ENCODE measurements at places on chromosomes 6 and 20.
A peak's percentile ranks its signal among the peaks of the same experiment; 100 is the strongest.

DNA sequence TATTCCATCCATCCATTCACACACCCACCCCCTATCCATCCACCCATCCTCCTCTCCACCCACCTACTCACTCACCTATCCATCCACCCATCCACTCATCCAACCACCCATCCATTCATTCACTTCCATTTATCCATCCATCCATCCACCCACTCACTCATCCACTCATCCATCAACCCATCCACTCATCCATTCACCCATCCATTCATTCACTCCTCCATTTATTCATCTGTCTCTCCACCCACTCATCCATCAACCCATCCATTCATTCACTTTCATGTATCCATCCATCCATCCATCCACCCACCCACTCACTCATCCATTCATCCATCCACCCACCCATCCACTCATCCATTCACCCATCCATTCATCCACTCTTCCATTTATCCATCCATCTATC lies 84.1 kb downstream of the SRC start:
- DNase-seq: no peak

DNA sequence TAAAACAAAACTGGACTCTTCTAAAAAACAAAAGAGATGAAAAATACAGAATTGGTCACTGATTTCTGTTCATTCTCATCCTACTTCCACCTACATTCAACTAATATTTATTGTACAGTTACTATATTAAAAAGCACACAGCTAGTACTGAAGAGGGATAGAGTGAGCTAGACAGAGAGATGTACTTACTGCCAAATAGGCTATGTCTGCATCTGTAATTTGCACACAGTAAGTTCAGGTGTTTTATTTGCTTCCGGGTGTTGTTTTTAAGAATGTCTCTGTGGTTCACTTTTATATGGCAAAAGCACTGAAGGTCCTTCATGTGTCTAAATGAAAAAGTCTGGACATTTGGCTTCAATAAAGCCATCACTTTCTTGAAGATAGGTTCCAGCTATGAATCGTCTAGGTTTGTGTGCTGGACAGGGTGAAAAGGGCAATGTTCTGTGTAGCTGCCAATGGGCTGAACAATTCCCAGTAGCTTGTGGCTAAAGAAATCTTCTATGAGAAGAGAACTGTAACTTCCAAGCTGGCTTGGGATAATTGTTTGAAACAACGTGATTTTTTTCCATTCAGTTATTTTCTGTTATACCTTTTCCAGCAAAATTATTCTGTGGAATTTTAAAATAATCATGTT lies 47.3 kb downstream of the EPB41L2 start:
- peak; percentile 43 for DNase-seq

GRCh38 chr20:50577175-50578018 lies 67.2 kb downstream of the PTPN1 start:
- no peak for DNase-seq

GRCh38 chr6:117487821-117488220 lies 5.3 kb downstream of the DCBLD1 start:
- no peak for DNase-seq

- no peak for DNase-seq
Measured at GRCh38 chr20:10536531-10536930, 101.4 kb downstream of the SLX4IP start.

DNA sequence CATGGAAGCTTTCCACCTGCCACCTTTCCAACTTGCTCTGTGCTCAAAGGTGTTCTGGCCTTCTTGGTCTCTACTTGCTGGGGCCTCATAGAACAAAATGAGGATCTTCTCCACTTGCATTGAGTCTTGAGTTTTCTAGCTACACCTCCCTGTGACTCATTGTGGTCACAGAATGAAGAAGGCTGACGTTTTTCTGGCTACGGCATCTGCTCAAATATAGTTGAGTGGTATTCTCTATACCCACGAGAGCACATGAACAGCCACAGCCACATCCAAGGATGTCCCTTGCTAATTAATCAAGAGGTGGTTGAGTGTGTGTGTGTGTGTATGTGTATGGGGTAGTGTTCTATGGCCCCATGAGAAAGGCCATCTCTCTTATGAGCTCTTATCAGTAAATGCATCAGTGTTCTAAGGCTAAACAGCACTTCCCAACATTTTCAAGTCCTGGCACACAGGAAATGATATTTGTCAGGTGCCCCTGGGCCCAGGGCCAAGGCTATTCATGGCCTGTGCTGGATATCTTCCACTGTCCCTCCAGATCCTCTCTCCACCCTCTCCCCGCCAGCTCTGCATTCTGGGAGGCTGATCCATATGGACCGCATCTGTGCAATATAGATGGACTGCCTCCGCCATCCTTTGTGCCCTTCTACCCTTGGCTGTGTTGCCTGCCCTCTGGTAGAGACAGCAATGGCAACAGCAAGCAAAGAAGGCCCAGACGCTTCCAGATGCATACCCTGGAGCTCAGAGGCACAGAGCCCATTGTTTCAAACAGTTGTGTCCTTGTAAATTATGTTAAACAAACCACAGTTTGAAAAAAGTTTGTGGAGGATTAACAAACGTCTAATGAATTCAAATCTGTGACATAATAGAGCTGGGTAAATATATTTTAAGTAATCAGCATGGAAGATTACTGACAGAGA lies 150.2 kb downstream of the LRFN2 start:
- peak; percentile 26 for DNase-seq

GRCh38 chr6:148021699-148022098 lies 320.9 kb upstream of the SASH1 start:
- DNase-seq: no peak

DNA sequence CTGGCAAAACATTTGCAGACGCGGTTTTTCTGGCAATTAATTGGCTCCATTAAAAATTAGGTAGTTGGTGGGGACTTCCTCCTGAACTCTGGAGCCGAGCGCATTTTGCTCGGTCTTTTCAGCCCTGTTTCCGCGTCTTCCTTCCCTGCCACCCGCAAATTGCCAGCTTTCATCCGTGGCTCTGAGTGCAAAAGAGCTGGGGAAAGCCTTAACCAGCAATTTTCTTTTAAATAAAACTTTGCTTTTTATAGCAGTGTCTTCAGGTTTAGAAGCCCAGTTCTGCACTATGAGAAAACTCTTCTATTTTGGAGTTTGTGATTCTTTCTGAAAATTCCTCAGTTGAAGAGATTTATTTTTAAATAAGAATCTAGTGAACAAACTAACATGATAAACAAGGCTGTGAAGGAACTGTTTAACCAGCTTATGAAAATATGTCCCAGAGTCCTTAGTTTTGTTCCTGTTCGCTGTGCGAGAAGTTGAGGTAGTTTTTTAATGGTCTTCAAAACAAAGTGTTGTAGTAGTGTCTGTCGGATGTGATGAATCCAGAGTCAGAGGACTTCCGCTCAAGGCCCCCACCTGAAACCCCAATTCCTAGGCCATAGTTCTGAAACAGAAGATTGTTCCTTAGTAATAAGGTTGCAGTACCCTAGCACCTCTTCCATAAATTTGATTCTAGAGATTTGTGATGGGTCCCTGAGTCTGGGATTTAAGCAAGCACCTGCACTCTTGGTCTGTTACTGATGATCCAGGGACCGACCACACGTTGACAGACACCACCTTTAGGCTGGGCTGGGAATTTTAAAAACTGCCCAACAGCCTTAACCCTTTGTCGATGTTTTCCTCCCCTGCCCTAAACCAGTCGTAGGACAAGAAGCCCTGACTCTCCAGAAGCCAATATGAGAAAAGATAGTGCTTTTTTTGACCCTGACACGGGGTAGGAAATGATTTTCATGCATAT lies 950 bp downstream of the KCTD20 start:
- DNase-seq: no peak

DNA sequence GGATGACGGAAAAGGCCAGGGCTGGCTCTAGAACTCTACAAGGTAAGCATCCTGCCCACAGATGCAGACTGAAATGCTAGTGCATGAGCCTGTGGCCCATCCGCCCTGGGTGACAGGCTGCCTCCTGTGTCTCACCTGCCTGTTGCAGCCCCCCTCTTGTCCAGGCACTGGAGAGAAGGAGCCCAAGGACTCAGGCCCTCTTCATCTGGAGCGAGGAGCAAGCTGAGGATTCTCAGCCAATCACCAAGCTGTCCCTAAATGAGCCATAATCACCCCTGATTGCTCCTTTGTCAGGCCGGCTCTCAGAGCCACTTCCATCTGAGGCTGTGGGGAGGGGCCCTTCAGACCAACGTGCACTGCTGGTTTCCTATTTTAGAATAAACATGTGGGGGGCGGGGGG lies 10.0 kb upstream of the SLC32A1 start:
- DNase-seq: no peak

DNA sequence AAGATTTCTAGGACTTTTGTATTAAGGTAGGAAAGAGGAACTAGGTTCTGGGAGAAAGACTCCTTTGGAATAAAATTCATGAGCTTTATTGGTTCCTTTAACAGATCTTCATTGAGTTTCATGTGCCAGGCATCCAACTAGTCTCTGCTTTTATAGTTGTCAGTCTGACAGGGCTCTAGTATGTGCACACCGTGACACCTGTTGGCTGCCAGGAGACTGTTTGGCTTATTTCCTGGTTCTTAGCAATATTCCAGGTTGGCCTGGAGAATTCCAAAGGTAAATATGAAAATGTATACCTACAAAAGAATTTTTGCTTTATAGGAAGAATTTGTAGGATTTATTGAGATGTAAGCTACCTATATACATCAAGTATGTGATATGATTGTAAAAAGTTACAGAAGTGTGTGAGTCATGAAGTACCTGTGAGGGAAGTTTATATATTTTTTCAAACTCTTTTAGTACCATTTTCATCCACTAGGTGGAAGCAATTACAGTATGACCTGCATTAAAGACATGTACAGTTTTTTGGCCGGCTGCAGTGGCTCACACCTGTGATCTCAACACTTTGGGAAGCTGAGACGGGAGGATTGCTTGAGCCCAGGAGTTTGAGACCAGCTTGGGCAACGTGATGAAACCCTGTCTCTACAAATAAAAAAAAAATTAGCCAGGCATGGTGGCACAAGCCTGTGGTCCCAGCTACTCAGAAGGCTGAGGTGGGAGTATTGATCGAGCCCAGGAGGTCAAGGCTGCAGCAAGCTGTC lies 35.2 kb downstream of the NDUFAF5 start:
- peak; percentile 58 for DNase-seq

GRCh38 chr20:10209091-10209490 lies 9.5 kb upstream of the SNAP25 start:
- no peak for DNase-seq

- DNase-seq: no peak
Measured at GRCh38 chr6:122804962-122805485, 16.0 kb downstream of the SMPDL3A start.

GRCh38 chr6:149964308-149965193 lies 808 bp downstream of the ULBP1 start:
- DNase-seq: peak; percentile 28

GRCh38 chr6:144176043-144176442 lies 25.7 kb downstream of the STX11 start:
- DNase-seq: no peak

DNA sequence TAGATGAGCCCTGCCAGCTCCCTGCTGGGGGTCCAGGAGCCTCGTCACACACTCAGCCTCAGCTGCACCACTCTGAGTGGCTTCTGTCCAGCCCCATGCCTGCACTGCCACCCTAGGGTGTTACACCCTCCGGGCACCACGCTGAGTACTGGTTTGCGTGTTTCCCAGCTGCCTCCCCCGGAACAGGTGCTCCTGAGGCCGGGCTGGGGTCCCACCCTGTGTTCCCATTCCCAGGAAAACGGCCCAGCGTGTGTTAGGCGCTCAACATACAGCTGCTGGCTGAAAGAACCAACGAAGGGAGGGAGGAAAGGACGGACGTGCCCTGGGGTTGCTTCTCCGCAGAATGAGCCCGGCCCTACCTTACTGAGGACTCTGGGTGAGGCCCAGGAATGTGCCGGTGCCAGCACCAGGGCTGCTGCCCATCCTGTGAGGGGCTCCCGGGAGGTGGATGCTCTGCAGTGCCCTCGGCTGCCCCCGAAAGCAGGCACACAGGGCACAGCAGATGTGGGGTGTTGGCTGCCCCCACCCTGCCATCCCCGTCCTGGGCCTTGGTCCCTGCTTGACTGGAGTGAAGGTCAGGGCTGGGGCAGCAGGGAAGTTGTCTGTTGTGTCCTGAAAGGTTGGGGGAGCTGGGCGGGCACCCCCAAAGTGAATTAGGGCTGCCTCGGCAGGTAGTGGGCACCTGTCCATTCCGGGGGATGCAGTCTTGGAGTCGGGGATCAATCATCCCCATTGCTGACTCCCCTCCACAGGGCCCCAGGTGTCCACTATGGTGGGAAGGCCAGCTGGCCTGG lies 16.3 kb downstream of the LAMA5 start:
- no peak for DNase-seq

DNA sequence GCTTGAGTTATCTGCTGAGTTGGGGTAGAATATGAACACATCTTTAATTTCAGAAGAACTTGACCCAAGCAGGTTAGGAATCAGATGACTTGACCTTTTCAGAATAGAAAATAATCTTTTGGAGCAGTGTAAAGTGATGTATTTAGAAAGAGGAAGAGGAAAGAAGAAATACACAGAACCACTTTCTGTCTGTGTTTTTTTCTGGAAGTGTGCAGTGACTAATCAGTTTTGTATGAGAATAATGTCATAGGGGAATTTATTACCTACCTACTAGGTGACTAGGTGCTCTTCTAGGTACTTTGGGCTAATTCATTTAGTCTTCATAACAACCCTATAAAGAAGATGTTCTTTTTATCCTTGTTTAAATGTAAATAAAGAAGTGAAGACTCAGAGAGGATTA lies 3.0 kb downstream of the PPP1R14C start:
- no peak for DNase-seq

DNA sequence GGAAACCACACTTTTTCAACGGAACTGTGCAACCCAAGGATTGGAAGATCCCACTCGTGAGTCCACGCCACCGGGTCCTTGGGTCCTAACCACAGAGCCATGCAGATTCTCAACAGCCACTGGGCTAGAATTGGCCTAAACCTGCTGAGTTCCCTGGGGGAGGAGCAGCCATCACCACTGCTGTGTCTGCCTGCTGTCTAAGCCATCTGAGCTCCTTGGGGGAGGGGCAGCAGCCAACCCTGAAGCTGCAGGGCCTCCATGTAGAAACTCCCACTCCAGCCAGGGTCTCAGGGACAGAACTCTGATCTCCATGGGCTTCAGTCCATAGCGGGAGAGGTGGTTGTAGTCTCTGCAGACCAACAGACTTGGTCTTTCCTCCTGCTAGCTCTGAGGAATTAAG lies 154.6 kb upstream of the VGLL2 start:
- no peak for DNase-seq

GRCh38 chr6:159693894-159694545 lies 979 bp upstream of the SOD2 start:
- no peak for DNase-seq

- DNase-seq: no peak
Measured at GRCh38 chr20:10963717-10964266, 290.0 kb upstream of the JAG1 start.

All from fibroblast of skin of right biceps (primary cell).